Activated CD4-positive, alpha-beta T cell treated with anti-CD3 and anti-CD28 coated beads, Interleukin-2, amount 50 U/mL, for 1 hour (primary cell): ENCODE measurements at places on chromosomes 12 and 14.

DNA sequence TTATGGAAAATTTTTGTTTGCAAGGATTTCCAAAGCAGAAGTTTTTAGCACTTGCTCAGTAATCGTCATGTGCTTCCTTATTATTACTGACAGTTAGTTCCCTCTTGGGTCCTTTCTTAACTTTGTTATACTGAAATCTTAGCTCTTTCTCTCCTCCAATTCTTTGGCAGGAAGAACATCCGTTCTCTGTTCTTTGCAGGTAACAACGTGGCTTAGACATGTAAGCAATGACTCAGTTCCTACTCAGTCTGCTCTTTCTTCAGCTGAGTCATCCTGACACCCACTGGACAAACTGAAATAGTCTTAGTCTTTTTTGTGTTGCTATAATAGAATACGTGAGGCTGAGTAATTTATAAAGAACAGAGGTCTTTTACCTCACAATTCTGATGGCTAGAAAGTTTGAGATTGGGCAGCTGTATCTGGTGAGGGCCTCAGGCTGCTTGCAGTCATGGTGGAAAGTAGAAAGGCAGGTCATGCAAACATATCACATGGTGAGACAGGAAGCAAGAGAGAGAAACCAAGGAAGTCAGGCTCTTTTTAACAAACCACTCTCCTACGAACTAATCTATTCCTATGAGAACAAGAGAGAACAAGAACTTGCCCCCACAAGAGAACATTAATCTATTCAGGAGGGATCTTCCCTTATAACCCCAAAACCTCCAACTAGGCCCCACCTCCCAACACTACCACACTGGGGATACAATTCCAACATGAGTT, 49.2 kb downstream of the TESPA1 start:
- peak; percentile 2 for DNase-seq

GRCh38 chr12:70603044-70603443, 34.2 kb downstream of the PTPRB start:
- DNase-seq: no peak

DNA sequence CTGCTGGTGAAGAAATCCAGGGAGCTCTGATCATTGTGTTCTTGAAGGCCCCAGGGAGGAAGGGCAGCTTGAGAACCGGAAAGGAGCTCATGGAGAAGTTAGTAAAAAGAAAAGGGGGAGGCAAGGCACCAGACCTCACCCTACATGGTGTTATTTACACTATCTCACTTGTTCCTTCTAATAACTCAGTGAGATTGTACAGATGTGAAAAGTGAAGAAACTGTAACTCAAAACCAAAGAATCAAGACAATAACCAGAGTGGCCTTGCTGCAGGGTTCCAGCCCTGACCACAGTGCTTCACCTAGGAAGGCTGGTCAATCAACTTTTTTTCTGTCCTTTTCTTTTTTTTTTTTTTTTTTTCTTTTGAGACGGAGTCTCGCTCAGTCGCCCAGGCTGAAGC, 353.6 kb downstream of the TMTC2 start:
- DNase-seq: no peak

DNA sequence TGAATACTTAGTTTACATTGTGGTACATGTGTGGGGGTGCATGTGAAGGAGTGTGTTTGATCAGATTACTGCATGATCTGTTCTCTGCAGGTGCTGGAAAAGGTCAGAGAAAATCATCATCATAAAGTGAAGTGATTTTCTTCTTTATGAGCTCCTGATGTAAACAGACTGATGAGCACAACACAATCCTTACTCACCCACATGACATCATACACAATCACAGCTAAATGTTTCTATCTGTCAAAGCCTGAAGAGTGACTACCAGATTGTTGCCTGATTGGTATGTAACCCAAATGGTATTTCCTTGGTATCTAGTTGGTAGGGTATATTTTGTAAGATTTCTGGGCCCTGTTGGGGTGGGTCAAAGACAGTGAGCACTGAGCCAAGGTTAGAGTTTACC, 270.8 kb downstream of the FOXG1 start:
- no peak for DNase-seq

DNA sequence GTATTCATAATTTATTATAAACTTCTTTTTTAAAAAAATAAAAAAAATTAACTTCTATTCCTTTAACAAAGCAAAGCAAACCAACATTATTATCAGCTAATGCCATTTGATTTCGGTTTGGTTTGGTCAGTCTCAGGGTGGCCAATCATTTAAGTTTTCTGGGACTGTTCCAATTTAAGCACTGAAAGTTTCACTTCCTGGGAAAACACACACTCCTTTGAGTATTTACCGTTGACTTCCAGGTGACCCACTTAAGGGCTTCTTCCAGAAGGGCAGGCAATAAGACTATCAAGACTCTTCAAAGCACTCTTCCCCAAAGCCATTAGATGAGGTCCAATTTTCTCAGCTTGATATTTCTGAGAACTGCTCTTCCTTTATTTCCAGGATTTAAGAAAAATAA, 854.0 kb downstream of the DIO2 start:
- no peak for DNase-seq
